ENCODE measurements at places on chromosomes 2 and 18.
A peak's percentile ranks its signal among the peaks of the same experiment; 100 is the strongest.

GRCh38 chr2:189709501-189710221, 35.2 kb downstream of the ANKAR start:
- no peak overlapping the region for H3K27ac ChIP-seq
- H3K4me3 ChIP-seq: no peak overlapping the region
- no peak for DNase-seq
- no peaks in the 10 kb centered on the region for H3K36me3 ChIP-seq
- no peaks in the 10 kb centered on the region for H3K27me3 ChIP-seq

DNA sequence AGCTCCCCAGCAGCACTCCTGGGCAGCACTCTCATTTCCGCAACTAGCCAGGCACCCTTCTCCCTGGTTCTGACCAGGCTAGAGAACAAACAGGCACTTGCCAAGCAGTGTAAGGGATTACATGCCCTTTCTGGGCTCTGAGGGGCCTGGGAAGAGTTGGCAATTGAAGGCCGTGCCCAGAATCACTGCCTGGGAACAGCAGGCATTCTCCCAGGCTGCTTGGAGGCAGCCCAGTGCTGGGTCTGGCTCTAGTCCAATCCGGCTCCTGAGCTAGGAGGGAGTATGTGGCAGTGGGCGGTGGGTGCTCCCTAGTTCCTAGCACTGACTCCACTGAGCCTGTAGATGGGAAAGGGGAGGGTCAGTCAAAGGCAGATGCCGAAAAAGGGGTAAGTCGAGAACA, 34.1 kb upstream of the SP3 start:
- no peaks in the 10 kb centered on the region for H3K4me1 ChIP-seq
- no peak for DNase-seq
- H3K27ac ChIP-seq: no peak overlapping the region

- DNase-seq: no peak
- H3K36me3 ChIP-seq: no peaks in the 10 kb centered on the region
- H3K4me3 ChIP-seq: no peak overlapping the region
- no peaks in the 10 kb centered on the region for H3K4me1 ChIP-seq
- H3K27me3 ChIP-seq: peaks cover 56% of the 10 kb centered on the region
Measured at GRCh38 chr2:3747826-3748225, 44.5 kb downstream of the DCDC2C start.

DNA sequence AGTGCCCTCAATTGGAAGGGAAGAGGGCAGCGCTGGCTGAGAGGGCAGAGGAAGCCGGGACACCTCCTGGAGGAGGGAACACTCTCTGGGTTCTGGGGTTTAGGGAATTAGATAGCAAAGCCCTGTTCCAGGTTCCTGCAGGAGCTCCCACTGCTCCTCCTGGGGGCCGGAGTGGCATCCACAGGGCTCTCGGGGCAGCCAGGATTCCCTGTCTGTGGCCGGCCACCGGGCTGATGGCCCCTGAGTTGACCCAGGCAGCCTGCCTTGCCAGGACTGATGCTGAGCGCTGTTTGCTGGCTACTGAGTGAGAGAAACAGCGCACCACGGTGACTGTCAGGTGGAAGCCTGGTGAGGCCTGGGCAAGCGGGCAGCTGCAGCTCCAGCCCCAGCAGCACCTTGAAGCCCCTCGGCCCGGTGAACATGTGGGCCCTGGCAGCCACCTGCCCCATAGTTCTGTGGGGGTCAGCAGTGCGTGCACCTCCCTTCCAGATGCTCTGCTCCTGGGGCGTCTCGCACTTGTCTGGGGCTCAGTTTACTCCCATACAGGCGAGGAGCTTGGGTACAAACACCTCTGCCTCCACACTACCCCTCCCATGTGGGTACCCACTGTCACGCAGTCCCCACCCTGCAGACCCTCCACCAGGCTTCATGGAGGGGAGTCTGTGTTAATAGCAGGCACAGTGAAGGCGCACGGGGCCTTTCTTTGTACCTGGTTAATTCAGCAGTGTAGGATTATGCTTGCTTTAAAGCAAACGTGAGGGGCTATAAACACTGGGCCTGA, 7.7 kb upstream of the ALLC start:
- H3K27me3 ChIP-seq: no peaks in the 10 kb centered on the region
- H3K36me3 ChIP-seq: no peaks in the 10 kb centered on the region
- no peak overlapping the region for H3K27ac ChIP-seq
- H3K4me3 ChIP-seq: peak overlapping the region; percentile 25
- DNase-seq: no peak
- peaks cover 6% of the 10 kb centered on the region for H3K4me1 ChIP-seq

GRCh38 chr2:135694711-135695110, 46.9 kb upstream of the UBXN4 start:
- H3K4me3 ChIP-seq: no peak overlapping the region
- H3K27me3 ChIP-seq: no peaks in the 10 kb centered on the region
- no peak overlapping the region for H3K27ac ChIP-seq
- no peaks in the 10 kb centered on the region for H3K4me1 ChIP-seq
- H3K36me3 ChIP-seq: peaks cover 4% of the 10 kb centered on the region
- no peak for DNase-seq

DNA sequence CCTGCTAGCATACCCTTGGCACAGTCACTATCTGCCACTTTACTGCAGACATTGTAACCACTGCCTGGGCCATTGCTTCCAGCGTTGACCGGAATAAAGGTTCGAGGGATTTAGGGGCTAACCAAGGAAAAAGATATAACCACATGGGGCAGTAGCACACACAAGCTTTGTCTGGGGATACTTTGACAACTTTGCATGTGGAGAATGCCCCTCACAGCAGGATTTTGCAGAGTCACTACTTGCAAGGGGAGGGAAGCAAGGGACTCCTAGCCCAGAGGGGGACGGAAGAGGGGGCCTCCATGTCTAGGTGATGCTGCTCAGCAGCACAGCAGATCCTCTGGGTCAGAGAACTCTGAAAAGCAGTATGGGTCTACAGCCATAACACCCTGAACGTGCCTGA, 138.7 kb downstream of the SPP2 start:
- no peak overlapping the region for H3K27ac ChIP-seq
- H3K4me1 ChIP-seq: no peaks in the 10 kb centered on the region
- no peaks in the 10 kb centered on the region for H3K36me3 ChIP-seq
- no peak overlapping the region for H3K4me3 ChIP-seq

- peak; percentile 87 for DNase-seq
- H3K27me3 ChIP-seq: no peaks in the 10 kb centered on the region
- H3K27ac ChIP-seq: peak overlapping the region; percentile 98
- H3K4me3 ChIP-seq: peak overlapping the region; percentile 41
Measured at GRCh38 chr2:6977113-6977741, 60.0 kb downstream of the RNF144A start.

DNA sequence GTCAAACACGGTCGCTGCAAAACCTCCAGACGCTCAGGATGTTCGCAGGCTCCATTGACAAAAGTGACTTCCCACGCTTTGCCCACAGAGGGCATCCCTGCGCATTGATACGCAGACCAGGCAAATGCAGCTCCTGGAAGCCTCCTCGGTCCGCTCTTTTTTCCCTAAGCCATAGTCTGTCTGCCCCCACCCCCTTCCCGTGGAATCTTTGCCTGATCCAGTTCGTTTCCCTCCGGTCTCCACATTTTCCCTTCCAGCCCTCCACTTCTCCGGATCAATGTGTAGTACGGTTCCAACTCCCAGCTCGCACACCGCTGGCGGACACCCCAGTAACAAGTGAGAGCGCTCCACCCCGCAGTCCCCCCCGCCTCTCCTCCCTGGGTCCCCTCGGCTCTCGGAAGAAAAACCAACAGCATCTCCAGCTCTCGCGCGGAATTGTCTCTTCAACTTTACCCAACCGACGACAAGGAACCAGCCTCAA, at the start of gene DCC:
DCC (plus strand) TSS at position 307 of the 481 bp plus-strand sequence. CDS start 591 bp downstream, outside the sequence.
- H3K27me3 ChIP-seq: peaks cover 41% of the 10 kb centered on the region
- no peak within 1 kb of the TSS for H3K4me3 ChIP-seq
- no peaks in the 10 kb centered on the region for H3K4me1 ChIP-seq
- no peak within 1 kb of the TSS for H3K27ac ChIP-seq

DNA sequence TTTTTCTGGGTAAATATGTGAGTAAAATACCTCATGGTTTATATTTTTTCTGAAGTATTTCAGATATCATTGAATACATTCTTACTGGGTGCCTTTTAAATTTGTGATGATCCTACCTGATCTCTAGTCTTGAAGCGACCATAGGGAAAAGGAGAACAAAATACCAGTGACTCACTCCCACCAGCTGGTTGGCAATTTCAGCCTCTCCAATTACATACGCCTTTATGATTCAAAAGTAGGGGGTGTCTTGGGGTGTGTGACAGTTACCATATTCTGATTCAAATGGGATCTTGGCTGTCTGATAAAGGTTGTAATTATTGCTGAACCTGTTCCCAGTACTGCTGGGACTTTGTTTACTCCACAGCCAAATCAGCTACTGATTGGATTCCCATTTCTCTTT, 175.9 kb upstream of the NXPH2 start:
- peak; percentile 17 for DNase-seq
- no peaks in the 10 kb centered on the region for H3K36me3 ChIP-seq
- H3K4me3 ChIP-seq: no peak overlapping the region
- H3K4me1 ChIP-seq: peaks cover 6% of the 10 kb centered on the region
- H3K27ac ChIP-seq: no peak overlapping the region
- H3K27me3 ChIP-seq: no peaks in the 10 kb centered on the region

GRCh38 chr2:70710038-70710690, 57.8 kb downstream of the ADD2 start:
- no peak overlapping the region for H3K4me3 ChIP-seq
- no peaks in the 10 kb centered on the region for H3K4me1 ChIP-seq
- no peak overlapping the region for H3K27ac ChIP-seq
- no peak for DNase-seq
- peaks cover 16% of the 10 kb centered on the region for H3K27me3 ChIP-seq
- H3K36me3 ChIP-seq: no peaks in the 10 kb centered on the region

DNA sequence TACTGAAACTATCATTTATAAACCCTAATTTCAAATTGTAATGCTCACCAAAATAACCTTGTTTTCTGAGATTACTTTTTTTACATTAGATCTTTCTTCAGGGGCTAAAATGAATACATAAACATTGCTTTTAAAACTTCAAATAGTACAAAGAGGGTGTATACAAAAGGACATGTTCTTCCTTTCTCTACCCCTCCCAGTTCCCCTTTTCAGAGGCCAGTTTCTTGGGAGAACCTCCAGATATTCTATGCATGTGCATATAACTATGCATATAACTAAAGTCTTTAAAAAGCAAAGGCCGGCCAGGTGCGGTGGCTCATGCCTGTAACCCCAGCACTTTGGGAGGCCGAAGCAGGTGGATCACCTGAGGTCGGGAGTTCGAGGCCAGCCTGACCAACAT, 10.6 kb upstream of the FAM117B start:
- H3K27me3 ChIP-seq: no peaks in the 10 kb centered on the region
- no peaks in the 10 kb centered on the region for H3K4me1 ChIP-seq
- H3K4me3 ChIP-seq: no peak overlapping the region
- H3K36me3 ChIP-seq: no peaks in the 10 kb centered on the region

DNA sequence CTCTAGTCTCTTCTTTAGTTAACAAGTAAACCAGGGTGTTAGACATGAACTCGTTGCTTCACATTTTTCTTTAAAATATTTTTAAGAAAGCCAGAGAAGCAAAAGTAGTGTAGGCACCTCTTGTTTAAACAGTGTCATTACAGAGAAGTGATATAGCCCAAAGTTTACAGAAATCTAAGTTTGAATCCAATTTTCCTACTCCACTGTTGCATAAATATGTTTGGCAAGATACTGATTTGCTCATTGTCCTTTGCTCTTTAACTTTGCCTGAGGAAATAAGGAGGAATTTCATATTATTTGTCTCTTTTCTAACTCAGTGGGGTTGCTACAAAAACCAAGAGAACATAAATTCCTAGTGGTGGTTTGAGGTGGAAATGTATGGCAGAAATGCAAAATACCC, 81.1 kb downstream of the PAX3 start:
- H3K27ac ChIP-seq: no peak overlapping the region
- DNase-seq: no peak
- H3K4me3 ChIP-seq: no peak overlapping the region
- peaks cover 100% of the 10 kb centered on the region for H3K27me3 ChIP-seq

- no peaks in the 10 kb centered on the region for H3K36me3 ChIP-seq
- no peaks in the 10 kb centered on the region for H3K4me1 ChIP-seq
- DNase-seq: no peak
- no peak overlapping the region for H3K27ac ChIP-seq
Measured at GRCh38 chr2:60849187-60849586, 32.2 kb upstream of the REL start.

DNA sequence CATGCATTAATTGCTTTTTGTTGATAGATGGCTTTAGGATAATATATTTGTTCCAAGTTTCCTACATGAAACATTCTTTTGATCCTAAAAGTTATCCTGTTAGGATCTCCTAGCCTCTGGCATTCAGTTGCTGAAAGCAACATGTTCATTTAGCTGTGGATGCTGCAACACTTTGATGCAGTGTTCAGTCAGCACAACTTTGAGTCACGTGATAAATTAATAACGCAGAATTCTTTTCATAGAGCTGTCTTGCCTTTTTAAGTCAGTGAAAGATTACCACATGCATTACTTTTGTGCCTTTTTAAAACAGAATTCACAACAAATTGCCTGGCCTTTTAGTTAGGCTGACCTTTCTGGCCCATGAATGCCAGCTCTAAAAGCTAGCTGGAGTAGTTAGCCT, 1467.9 kb upstream of the ZEB2 start:
- H3K27ac ChIP-seq: no peak overlapping the region
- no peak overlapping the region for H3K4me3 ChIP-seq
- no peaks in the 10 kb centered on the region for H3K27me3 ChIP-seq
- peaks cover 11% of the 10 kb centered on the region for H3K4me1 ChIP-seq
- no peak for DNase-seq

- H3K36me3 ChIP-seq: no peaks in the 10 kb centered on the region
- no peak overlapping the region for H3K27ac ChIP-seq
- H3K27me3 ChIP-seq: no peaks in the 10 kb centered on the region
- no peak overlapping the region for H3K4me3 ChIP-seq
Measured at GRCh38 chr2:211390536-211391188, 834.3 kb downstream of the CPS1 start.

GRCh38 chr2:119251652-119252051, 28.0 kb downstream of the STEAP3 start:
- H3K27ac ChIP-seq: no peak overlapping the region
- H3K4me3 ChIP-seq: no peak overlapping the region

- DNase-seq: no peak
- H3K4me3 ChIP-seq: no peak overlapping the region
Measured at GRCh38 chr18:8936619-8937018, 165.9 kb upstream of the NDUFV2 start.

- DNase-seq: no peak
- H3K36me3 ChIP-seq: no peaks in the 10 kb centered on the region
- no peak overlapping the region for H3K4me3 ChIP-seq
- H3K4me1 ChIP-seq: no peaks in the 10 kb centered on the region
Measured at GRCh38 chr2:6352247-6352646, 513.5 kb downstream of the CMPK2 start.

DNA sequence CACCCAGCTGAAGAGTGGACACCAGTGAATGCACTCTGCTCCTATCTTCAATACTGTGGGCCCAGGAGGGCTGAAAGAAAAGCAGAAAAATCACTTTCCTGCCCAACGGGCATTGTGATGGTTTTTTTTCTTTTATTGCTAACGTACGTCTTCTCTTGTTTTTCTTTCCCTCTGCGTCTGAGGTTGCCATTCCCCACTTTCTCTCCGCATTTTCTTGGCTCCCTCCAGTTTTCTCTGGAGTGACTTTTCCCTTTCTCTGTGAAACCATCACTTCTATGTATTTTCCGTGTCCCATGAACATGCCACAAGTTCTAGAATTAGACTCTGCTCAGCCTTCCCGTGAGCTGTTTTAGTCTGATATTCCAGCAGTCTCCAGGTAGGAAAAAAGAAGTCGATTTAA, 169.2 kb downstream of the BCL2 start:
- peaks cover 69% of the 10 kb centered on the region for H3K27me3 ChIP-seq
- H3K36me3 ChIP-seq: no peaks in the 10 kb centered on the region
- no peak for DNase-seq
- H3K4me3 ChIP-seq: no peak overlapping the region

GRCh38 chr2:75798569-75798968, 87.9 kb upstream of the GCFC2 start:
- no peak overlapping the region for H3K27ac ChIP-seq
- no peaks in the 10 kb centered on the region for H3K36me3 ChIP-seq
- H3K27me3 ChIP-seq: no peaks in the 10 kb centered on the region
- no peaks in the 10 kb centered on the region for H3K4me1 ChIP-seq
- DNase-seq: no peak
